Fibroblast of skin of right biceps (primary cell): ENCODE measurements at places on chromosomes 5 and 9.

DNA sequence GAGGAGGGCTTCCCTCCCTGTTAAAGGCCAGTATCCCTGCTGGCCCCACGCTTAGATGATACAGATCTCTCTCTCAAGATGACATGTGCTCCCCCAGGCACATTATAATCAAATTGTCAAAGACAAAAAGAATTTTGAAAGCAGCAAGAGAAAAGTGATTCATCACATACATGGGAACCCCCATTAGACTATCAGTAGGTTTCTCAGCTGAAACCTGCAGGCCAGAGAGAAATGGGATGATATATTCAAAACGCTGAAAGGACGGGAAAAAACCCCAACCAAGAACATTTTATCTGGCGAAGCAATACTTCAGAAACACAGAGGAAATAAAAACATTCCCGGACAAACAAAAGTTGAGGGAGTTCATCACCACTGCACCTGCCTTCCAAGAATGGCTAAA, 78.7 kb downstream of the CAMSAP1 start:
- no peak for DNase-seq

- DNase-seq = no peak
Observed at GRCh38 chr9:114414346-114414745, 26.6 kb upstream of the AKNA start.

- DNase-seq = no peak
Observed at GRCh38 chr5:53313145-53313544, 167.3 kb upstream of the FST start.

DNA sequence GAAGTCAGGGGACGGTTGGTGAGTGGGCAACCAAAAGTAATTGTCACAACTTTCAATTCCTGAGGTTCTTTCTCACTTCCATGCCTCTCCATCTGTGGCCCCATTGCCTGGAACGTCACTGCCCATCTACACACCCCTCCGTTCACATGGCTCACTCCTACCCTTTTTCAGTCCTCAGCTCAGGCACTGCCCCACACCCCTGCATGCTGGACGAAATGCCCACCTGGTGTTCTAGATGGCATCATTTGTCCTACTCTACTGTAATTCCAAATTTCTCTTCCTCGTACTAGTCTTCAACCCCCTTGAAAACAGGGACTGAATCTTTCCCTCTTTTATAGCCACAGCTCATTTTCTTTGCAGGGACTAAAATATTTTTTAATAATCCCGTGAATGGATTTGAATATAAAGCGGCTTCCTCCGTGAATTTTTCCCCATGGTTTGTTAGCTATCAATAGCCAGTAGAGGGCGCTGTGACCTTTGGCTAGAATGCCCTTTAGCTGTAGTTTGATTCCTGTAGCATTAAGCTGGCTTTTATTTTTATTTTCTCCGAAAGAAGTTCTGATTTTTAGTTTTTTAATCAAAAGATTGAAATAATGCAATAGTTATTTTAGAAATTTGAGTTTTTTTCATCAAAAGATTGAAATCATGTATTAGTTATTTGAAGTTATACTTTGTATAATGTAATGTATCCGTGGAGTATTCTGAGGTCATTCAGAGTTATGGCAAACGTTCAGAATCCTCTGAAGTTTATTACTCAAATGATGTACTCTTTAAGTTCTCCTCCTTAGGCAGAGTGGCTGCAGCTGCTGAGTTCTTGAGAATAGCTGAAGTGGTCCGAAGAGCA, 232.1 kb downstream of the SH3GL2 start:
- DNase-seq = peak; percentile 58

DNA sequence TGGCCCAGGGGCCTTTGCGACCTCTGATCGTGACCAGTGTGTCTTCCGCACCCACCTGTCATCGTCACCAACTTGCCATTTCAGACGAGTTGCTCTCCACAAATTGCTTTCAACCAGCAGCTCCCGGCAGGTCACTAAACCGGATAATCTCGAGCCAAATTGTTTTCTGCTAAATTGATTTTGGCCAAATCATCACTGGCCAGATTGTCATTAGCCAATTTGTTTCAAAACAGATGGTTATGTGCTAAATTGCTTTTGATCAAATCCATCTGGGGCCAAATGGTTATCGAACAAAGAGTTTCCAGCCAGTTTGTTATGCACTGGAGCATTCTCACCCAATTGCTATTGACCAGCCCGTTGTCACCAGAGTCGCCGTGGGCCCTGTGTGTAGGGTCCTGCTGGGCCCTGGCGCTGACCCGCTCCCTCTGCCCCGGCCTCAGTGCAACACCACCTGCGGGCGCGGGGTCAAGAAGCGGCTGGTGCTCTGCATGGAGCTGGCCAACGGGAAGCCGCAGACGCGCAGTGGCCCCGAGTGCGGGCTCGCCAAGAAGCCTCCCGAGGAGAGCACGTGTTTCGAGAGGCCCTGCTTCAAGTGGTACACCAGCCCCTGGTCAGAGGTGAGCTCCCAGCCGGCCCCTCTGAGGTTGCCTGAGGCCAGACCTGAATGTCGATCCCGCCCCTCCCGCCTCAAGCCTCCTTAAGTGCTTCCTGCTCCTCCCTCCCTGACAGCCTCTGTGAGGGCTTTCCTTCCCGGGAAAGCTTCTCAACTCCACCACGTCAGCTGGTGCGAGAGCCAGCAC, 35.6 kb downstream of the ADAMTSL2 start:
- no peak for DNase-seq

DNA sequence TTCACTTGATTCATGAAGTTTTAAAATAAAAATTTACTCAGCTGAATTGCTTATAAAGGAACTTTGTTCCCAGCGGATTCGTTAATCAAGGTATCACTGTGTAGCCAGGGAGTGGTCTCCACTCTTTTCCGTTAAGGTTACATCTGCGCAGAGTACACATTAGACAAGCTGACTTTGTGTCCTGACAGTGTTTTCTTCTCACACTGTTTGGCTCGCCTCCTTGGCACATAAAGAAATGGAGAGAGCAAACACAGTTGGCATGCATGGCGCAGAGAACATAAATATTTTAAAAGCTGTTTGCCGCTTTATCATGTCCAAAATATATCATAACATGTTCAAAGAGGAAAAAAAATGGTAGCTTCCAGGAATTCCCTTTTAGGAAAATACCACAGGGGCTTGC, 153.2 kb downstream of the EDIL3 start:
- DNase-seq = no peak

GRCh38 chr5:149674686-149675085, 55.4 kb upstream of the PPARGC1B start:
- DNase-seq = no peak

- no peak for DNase-seq
Observed at GRCh38 chr5:112604732-112605630, 132.7 kb upstream of the APC start.

DNA sequence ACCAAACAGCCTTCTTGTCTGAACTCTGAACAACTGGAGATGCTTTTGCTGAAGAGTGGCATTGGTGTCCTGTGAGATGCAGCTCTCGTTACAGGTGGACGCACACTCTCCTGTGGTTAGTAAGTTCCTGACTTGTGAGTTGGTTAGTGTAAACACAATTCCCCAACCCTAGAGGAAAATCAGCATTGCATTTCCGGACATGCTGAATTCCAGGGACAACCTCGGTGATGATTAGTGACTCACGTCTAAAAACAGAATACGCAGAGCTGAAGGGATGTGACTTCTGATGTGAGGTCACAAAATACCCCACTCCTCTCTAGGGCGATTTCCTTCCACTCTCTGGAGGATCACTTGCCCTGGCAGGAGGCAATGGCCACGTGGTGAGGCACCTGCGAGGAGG, 5.0 kb downstream of the OR2V2 start:
- no peak for DNase-seq

GRCh38 chr9:3001311-3001710, 157.4 kb upstream of the PUM3 start:
- peak; percentile 3 for DNase-seq

DNA sequence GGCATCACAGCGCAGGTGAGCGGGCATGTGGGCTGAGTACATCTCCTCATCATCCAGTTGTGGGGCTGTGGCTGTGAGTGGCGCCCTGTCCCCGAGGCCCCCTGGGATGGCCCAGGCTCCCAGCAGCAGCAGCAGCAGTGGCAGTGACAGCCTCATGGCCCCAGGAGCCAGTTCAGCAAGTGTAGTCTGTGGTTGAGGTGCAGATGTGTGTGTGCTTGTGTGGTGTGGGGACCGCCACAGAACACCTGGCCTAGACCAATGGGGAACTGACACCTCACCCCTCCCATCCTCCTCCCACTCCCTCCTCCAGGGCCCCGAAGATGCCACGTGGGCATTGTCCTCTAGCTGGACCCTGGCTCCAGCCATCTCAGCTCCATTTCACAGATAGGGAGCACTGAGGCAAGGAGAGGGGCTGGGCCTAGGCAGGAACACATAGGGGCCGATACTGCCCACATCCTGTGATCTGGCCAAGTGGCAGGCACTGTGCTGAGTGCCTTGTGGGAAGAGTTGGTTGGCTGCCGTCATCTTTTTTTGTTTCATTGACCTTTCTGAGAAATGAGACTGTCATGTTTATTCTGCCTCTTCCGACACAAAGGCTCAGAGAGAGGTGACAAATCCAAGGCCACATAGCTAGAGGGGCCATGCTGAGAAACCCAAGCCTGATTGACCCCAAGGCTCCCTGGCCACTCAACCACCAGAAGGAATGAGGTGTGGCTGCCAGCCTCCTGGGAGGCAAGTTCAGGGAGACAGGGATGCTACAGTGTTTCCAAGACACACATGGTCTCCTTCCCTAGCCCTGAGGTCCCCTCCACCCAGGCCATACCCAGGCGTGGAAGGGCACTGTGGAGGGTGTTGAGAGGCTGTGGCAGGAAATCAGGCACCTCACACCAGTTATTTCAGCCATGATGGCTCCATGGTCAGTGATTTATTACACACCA, at the start of gene MZB1:
Gene MZB1 (minus strand): TSS at position 213 of the 938 bp plus-strand sequence. CDS start 57 bp downstream, at position 156.
- no peak for DNase-seq

- DNase-seq = peak; percentile 34
Observed at GRCh38 chr5:9617221-9617620, 12.9 kb downstream of the TAS2R1 start.

- peak; percentile 48 for DNase-seq
Observed at GRCh38 chr9:2727966-2728613, 10.8 kb downstream of the KCNV2 start.

DNA sequence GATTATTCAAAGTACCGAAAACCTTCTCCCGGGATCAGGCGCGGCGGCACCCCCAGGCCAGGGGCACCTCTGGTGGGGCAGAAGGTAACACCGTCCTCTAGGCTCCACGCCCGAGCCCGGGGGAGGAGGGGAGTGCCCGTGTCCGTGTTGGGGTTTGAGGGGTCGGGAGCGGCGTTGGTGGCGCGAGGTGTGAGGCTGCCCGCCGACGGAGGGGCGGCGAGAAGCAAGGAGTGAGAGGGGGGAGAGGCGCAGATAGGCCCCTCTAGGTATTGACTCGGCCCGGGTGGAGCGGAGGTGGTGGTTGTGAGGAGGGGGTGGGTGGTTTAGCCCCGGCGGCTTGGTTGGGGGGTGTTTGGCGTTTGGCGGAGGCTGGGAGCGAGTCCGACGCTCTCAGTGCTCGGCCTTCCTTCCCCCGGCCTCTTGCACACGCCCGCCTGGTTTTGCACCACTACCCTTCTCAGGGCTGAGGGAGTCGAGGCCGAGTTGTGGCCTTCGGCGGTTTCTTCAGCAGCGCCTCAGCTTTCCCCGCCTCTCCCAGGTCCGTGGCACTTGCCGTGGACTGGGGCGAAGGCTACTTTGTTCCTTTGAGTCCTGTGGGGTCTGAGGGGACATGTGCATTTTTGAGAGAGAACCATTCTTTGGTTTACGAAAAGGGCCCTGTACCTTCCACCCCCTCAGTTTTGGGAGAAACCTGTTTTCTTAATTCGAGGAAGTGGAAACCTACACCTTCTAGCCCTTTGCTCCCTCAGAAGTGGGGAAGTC, 450 bp downstream of the GPBP1 start:
- peak; percentile 35 for DNase-seq

- no peak for DNase-seq
Observed at GRCh38 chr5:56735849-56736641, 79.3 kb upstream of the MAP3K1 start.

- peak; percentile 56 for DNase-seq
Observed at GRCh38 chr9:81022177-81022576, 667.2 kb downstream of the TLE1 start.

DNA sequence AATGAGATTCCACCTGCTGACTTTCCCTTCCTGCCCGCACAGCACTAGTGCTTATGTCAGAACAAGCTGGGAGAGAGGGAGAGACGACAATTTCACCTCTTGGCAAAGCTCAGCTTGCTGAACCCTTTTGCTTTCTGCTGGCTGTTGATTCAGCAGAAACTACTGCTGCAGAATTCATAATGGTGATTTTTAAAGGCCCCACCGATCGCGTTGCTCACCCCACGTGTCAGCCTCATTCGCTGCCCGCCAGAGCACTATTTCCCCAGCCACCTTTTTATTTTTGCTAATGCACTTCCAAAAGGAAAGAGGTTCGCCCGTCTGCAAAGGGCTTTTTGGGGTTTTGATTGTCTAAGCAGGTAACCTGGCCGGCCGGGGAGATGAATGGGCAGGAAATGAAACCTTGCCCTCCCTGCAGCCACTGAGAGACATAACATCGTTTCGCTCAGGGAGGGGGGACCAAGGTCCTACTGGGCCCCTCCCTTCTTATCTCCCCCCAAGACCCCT, 1.3 kb downstream of the PPP2R2B start:
- no peak for DNase-seq

- DNase-seq = no peak
Observed at GRCh38 chr5:68269820-68270219, 54.3 kb downstream of the PIK3R1 start.

GRCh38 chr9:91131433-91131839, 230.3 kb downstream of the AUH start:
- peak; percentile 97 for DNase-seq

- DNase-seq = no peak
Observed at GRCh38 chr5:131786900-131787692, 9.7 kb downstream of the FNIP1 start.

DNA sequence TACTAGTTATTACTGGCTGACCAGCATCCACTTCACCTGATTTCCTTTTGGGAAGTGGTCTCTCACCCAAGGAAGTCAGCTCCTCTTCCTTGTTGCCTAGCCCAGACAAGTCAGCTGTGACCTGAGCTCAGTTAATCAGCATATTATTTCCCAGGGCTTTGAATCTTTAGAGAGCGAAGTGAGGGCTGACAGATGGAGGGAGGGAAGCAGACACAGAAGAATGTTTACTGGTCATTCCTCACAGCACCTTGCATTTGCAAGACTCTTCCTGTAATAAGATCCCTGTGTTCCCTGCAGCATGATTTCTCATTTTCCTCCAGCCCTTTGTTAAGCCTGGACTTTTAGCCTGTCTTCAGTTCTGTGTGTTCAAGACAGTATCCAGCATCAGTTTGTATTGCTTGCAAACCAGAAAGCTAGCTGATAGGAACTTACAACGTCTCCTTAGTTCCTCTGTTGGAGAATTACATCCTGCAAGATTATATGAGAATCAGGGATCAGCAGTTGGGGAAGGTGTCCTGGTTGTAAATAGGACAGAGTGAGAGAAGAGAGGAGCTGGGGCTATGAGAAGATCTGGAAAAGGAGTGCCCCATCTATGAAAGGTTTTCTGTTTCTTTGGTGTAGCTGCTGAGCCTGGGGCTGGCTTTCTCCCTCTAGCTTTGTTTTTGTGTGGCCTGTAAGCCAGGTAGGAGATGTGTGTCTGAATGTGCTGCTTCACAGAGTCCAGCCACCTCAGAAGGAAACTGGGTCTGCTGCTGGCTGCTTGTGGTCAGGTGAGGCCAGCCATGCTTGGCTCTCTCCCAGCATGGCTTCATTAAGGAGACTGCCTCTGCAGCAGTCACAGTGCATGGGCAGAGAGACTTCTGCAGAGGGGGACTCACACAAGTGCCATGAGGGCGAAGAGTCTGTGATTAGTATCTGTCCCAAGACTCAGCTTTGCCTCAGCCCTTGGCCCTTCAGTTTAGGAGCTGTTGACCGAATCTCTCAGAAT, 50.3 kb downstream of the MAN2A1 start:
- DNase-seq = peak; percentile 36
